ENCODE measurements at places on chromosomes 7 and 10.

GRCh38 chr10:83680470-83680891 is 458.8 kb upstream of the GHITM start:
- ATAC-seq = peak; percentile 78

DNA sequence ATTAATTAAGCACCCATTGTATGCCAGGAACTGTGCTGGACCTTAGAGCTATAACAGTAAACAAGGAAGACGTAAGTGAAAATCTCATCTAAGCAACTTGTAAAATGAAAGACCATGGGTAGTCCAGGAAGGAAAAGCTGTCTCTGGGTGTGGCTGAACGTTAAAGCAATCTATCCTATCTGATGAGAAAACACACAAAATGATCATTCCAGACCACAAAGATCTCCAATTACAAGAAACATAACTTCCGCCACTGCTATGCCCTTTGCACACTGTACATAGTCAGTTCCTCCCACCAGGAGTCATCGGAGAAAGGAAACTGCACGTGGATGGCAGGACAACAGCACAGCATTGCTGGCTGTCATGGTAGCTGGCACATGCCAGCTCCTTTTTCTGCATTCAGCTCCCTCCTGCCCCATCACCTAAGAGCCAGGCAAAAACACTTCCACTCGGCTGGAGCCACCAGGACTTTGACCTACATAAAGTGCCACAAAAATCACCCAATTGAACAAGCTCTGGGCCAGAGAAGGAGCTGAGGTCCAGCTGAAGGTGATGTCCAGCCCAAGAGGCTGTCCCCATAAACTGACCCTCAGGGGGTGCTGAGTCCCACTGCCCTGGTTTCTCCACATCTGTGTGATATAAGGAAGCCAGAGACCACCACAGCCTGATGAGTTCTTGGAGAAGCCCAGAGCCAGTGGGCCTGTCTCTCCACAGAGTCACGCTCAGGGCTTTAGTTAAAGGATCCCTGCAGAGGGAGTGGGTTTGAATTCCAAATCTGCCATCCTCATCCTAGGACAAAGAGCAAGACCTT is 56.4 kb downstream of the STEAP1B start:
- ATAC-seq = no peak

DNA sequence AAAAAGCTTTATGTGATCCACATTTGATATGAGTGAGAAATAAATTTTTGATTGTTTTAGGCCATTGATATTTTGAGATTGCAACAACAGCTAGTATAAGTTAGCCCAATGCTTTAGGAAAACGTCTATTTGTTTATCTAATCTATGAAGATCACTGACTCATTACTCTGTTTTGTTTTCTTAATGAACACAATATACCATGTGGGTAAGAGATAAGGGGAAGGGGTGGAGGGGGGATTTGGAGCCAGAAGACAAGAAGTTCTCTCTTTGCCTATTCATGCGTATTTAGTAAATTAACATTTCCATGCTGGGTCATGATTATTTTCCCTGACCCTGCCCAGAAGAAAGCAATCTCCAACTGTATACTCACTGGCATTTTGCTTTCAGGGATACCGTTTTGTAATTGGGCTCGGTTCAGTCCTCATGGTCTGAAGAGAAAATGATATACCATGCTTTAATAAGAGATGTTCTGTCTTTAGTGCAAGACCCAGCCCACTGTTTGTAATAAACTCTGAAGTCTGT is 359.5 kb upstream of the NPSR1 start:
- no peak for ATAC-seq

GRCh38 chr10:54799506-54799905 is 1.5 kb downstream of the PCDH15 start:
- no peak for ATAC-seq

- no peak for ATAC-seq
Measured at GRCh38 chr10:83991986-83992753, 147.1 kb upstream of the GHITM start.

GRCh38 chr10:116608686-116609594 is 11.8 kb upstream of the PNLIPRP2 start:
- ATAC-seq = no peak

DNA sequence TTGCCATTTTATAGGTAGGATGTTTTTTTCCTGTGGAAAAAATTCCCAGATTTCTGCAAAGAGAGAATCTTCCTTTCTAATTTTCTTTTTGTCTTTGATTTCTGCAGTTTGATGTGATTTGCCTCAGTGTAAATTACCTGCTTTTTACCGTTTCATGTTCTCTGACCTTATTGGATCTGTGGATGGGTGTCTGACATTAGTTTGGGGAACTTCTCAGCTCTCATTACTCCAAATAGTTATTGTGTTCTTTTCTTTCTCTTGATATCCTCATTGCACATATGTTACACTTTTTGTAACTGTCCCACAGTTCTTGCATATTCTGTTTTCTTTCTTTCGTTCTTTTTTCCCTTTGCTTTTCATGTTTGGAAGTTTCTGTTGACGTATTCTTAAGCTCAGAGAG is 28.5 kb downstream of the NACAD start:
- ATAC-seq = no peak

GRCh38 chr7:24005517-24005916 is 278.5 kb upstream of the NPY start:
- no peak for ATAC-seq

DNA sequence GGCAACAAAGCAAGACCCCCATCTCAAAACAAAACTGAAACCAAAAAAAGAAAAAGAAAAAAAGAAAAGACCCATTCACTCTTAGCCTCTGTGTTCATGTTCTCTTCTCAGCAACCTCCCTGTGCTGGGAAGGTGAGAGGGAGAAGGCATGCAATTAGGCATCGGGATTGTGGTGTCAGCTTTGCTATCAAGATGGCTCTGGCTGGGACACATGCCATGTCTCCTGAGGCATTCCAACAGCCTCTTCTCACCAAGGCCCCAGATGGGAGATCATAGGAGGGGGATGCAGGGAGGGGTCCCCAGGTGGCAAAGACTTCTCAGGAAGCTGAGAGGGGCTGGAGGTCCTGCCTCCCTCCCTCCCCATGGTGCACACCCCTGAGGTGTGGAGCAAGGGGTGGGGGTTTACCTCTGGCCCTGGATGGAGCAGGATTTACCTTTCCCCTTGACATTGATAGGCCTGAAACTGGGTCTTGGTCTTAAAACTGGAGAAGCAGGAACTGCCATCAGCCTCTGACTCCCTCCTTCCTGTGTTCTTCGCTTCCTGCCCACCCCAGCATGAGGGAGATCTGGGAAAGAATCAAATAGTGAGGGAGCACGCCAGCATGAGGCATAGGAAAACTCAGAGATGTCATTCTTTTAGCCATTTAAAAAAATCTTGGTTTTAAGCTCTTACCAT is 96.2 kb upstream of the DUSP5 start:
- ATAC-seq = no peak

DNA sequence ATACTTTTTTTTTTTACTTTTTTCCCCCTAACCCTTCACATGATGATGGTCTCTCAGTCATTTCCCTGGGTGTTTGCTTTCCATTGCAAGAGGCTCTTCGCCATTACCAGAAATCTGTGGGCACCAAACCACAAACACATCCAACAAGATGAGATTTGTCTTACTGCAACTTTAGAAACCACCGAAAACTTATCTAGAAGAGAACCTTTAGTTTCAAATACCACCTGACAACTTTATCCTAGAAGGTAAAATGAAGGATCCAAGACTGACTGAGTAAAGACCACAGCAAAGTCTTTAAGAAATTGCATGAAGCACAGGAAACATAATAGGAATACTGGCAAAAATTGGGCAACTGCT is 363.3 kb upstream of the MBL2 start:
- ATAC-seq = no peak

DNA sequence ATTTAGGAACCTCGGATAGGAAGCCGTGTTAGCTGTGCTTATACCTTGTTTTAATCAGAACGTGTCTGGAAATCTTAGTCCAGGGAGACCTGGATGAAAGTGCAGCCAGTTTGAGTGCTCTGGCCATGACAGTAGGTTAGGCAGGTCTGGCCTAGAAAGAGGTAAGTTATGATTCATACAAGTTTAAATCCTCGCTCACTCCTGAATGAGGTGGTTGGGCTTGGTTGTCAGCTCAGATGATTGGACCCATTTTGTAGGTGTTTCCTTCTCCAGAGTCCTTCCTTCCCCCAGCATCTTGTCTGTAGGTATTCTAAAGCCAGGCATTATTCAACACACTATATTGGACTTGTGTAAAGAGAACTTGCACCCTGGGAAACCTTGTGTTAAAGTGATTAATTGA is 561.9 kb upstream of the GALNT17 start:
- no peak for ATAC-seq

DNA sequence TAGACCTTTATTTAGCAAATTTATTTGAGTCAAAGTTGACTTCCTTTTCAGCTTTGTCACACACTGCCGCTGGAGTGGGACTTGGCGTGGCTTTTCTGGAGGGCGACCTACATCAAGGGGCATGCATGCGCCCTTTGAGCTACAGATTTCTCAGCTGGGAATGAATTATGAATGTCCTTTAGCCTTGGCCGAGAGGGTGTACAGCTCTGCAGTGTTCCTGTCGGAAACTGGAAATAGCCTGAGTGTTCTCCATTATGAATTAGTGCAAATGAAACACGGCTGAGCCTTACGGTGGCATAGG is 79.7 kb downstream of the GLRX3 start:
- no peak for ATAC-seq

- no peak for ATAC-seq
Measured at GRCh38 chr10:4538016-4538415, 288.0 kb upstream of the AKR1E2 start.

GRCh38 chr7:154308928-154309327 is 256.7 kb downstream of the DPP6 start:
- no peak for ATAC-seq

GRCh38 chr7:50156163-50156562 is 63.1 kb upstream of the ZPBP start:
- ATAC-seq = peak; percentile 80

DNA sequence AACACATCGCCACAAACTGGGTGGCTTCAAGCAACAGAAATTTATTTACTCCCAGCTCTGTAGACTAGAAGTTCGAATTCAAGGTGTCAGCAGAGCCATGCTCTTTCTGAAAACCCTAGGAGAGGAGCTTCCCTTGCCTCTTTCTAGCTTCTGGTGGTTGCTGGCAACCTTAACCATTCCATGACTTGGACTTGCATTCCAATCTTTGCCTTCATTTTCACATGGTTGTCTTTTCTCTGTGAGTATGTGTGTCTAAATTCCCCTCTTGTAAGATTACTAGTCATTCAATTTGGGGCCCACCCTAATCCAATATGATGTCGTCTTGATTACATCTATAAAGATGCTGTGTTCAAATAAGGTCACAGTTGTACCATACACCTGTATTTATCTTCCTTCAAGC is 65.9 kb upstream of the PRKG1 start:
- ATAC-seq = no peak

- ATAC-seq = no peak
Measured at GRCh38 chr7:30548845-30549244, 44.2 kb upstream of the GGCT start.

DNA sequence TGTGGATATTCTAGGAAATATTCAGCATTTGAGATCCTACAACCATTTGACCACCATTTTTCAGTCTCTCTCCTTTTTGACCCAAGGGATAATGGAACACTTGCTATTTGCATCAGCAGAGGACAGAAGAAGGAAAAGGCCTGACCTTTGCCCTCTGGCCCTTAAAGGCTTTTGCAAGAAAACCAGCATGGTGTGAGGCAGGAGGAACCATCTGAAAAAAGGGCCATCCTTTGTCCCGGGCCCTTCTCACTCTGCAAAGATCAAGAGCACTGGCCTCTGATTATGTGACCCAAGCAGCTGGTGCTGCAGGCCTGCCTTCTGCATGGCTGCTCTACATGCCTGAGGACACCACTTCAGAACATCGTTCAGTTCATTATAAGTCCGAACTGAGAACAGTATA is 133.3 kb upstream of the STK17A start:
- no peak for ATAC-seq

- no peak for ATAC-seq
Measured at GRCh38 chr7:12540850-12541249, 29.7 kb upstream of the SCIN start.

DNA sequence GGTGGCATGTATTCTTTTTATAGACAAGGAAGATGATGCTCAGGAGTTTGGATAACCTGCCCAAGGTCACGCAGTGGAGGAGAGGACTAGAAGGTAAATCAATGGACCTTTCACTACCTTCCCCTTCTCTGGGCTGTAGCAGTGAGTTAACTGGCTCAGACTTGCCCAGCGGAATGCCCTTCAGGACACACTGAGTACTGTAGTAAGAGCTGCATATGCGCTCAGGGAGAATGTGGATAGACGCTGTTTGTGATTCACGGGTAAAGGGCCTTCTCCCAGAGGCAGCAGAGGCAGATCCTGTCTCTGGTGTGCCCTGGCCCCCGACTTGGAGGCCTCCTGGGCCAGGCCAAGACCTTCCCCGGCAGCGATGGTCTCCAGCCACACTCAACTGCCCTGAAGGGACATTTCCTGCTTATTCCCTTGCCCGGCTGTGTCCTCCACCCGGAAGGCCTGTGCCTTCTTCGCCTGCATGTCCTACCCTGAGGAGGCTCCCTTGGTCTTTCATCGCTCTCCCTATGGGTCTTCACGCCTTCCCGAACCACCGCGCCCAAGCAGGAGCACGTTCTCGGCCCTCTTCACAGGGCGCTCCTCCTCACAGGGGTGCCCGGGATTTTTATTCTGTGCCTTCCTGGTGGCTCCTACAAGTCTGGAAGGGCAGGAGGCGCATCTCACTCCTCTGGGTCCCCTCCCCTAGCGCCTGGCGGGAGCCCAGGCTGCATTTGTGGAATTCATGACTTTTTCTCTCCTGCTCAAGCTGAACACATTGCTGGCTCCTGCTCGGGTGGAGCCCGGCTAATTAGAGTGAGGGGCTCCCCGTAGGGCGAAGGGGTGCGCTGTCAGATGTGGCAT is 1.8 kb upstream of the IKZF1 start:
- ATAC-seq = no peak

DNA sequence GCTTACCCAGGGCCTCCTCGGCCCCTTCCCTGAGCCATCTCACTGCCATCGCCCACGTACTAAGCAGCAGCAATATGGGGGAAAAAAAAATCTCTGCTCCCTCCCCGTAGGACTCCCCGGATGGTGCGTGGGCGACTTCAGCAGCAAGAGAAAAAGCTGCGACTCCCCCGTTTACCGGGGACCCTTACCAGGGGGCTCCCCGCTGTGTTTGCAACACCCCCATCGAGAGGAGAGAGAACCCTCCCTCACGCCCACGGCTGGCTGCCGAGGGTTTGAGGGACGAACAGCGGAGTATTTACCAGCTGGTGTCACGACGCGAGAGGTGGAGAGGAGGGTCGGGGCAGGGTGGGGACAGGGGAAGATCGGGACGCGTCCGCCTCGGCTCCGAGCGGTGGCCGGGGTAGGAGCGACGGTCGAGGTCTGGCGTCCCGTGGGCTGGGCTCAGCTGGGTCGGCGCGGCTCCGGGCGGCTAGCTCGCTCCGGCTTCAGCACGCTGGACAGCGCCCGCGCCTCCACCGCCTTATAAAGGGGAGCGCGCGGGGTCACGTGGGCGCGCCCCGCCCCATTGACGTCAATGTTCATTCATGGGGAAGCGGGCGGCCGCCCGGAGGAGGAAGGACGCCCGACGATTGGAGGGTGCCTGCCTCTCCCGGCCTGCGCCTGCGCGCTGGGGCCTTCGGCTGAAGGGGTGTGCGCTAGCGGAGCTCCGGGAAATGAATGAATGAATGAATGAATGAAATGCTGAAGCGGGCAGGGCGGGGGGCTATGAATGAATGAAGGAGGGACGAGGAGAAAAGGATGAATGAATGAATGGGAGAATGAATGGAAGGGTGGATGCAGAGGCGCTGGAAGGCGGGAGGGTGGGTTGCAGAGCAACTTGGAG is at the start of gene VGF:
Gene VGF (minus strand): TSS at position 495 of the 883 bp plus-strand sequence. CDS start 726 bp downstream, outside the sequence.
- peak; percentile 83 for ATAC-seq

Measured in activated CD4-positive, CD25-positive, alpha-beta regulatory T cell treated with anti-CD3 and anti-CD28 coated beads, Interleukin-2, amount 50 U/mL, for 24 hours (primary cell).